Kidney tubule cell (primary cell): ENCODE measurements at places on chromosomes 3 and 15.

GRCh38 chr3:191357909-191358308 is 27.6 kb upstream of the UTS2B start:
- no peak for DNase-seq

GRCh38 chr3:190531406-190531805 is 17.5 kb downstream of the IL1RAP start:
- no peak for DNase-seq

DNA sequence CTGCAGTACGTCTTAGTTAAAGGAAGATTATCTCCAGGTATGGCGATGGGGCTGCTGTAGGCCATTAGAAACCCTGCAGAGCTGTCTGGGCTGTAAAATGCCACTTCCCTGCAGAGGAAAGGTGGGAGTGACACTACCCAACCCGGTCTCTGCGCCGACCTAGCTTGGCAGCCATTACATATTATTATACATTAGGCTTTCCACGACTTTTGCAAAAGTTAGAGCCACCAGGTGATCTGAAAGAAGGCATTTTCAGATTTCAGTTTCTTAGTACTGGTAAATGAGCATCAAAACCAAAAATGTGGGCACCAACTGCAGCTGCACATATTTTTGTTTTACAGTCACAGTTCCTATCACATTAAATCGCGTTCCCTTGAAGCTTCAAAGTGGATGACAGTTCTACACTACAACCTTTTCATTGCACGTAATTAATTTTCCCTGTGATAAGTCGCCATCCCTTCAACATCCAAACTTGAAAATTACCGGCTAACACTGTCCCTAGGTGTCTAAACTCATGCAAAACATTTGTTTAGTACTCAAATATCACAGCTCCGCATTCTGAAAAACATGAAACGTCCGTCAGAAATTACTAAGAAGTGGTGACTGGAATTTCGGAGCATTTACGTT is 81.4 kb upstream of the CHD2 start:
- DNase-seq = peak; percentile 13

- peak; percentile 31 for DNase-seq
These were observed 34.4 kb downstream of the CA12 start for GRCh38 chr15:63347074-63347857.

- DNase-seq = no peak
These were observed 75.5 kb upstream of the KLF13 start for GRCh38 chr15:31251165-31251564.

GRCh38 chr3:152909180-152909883 is 74.4 kb downstream of the P2RY1 start:
- DNase-seq = no peak

- DNase-seq = no peak
These were observed 44.6 kb downstream of the WNT7A start for GRCh38 chr3:13835246-13835645.

- no peak for DNase-seq
These were observed 127.8 kb downstream of the ABI3BP start for GRCh38 chr3:100865442-100865841.

GRCh38 chr15:28018291-28019044 is 80.6 kb downstream of the OCA2 start:
- no peak for DNase-seq

DNA sequence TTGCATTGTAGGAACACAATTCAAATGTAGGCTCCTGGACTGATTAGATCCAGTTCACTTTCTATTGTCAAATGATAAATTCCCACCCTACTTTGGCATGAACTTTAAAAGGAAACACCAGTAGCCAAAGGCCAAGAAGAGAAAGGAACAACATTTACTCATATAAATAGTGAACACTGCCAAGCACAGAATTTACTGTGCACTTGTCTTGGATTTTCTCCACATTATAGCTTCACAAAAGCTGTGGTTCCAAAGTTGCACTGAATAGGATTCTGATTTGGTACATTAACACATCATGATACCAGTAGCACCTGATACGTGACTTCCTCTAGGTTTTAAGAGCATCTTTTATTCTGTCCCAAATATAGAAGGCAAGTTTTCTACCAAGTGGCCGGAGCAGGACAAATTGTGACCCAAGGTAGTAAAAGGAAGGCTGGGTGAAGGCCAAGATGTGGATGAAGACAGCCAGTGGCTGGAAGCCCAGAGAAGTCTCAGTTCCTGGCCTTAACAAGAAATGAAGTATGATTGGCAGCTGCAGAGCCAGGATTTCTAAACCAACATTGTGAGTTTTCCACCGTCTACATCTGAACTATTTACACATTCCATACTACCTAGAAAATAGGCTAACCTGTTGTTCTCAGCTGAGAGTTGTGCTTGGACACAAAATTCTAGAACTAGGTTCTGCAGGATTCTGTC is 206.7 kb downstream of the THRB start:
- DNase-seq = no peak

GRCh38 chr3:32290619-32291018 is 52.1 kb downstream of the CMTM8 start:
- DNase-seq = no peak

DNA sequence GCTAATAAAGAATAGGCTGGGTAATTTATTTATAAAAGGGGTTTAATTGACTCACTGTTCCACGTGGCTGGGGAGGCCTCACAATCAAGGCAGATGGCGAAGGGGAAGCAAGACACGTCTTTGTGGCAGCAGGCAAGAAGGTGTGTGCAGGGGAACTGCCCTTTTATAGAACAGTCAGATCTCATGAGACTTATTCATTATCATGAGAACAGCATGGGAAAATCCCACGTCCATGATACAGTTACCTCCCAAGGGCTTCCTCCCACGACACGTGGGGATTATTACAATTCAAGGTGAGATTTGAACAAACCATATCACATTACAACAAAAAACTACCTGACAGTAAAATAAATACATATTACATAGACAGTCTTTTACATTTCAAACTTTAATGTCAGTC is 414.9 kb downstream of the NAALADL2 start:
- DNase-seq = no peak

DNA sequence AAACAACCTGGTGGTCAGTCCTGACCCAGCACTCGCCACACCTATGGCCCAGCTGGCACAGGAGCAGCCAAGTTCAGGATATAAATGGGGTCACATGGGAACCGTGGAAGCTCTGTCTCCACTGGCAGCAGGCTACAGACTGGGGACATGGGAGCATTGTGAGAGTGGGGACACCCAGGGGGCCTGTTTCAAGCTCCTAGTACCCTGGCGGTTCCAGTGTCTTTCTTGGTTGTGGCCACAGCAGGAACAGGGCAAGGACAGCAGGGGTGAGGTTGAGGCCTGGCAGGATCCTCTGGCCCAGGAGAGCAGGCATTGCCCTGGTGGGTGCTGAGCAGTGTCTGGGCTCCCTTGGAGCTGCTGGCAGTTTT is 1.9 kb downstream of the CSK start:
- DNase-seq = no peak

- no peak for DNase-seq
These were observed 522.2 kb upstream of the SUCLG2 start for GRCh38 chr3:68176600-68176999.

- DNase-seq = no peak
These were observed 135.3 kb downstream of the CHL1 start for GRCh38 chr3:331881-332280.

DNA sequence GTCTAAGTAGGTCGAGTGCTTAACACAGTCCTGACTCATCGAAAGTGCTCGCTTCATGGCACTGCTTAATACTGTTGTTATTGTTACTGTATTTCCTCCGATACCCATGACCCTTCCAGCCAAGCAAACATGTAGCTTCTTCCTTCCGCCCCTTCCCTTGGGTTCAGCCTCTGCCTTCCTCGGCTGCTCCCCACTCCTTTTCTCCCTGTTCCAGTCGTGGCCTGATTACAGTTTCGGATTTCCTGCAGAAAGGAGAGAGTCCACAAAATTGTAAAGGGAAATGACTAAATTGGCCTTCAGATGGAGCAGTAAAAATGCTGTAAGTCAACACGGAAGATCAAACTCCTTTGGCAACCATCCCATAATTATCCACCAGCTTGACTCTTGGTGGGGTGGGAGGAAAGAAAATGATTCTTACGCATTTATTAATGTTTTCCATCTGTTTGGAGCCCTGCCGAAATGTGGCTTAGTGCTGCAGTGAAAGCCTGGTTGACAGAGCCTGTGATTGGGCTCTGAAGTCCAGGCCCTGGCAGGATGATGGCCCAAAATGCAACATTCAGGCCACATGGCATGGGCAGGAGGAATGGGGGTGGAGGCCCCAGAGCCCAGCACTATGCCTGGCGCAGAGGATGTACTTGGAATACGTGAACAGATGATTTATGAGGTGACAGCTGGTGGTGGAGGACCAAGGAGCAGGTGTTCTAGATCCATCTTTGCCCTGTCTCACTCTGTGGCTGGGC is 37.6 kb downstream of the FAM3D start:
- DNase-seq = peak; percentile 79

DNA sequence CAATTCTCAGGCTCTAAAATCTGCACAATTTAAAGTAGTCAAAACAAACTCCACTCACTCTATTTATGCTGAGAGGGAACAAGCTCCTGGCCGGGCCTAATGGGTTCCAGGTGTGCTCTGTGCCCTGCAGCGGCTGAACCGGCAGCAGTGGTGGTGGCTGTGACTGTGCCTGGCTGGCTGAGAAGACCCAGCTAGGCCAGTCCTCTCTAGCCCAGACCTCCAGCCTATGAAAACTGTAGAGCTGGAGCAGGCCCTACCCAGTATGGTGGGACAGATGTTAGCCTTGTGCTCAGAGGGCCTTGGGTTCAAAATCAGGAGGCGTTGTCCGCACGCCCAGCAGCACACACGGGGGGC is 37.0 kb downstream of the EPHB3 start:
- DNase-seq = no peak

GRCh38 chr15:72728821-72729220 is 42.8 kb downstream of the BBS4 start:
- no peak for DNase-seq

DNA sequence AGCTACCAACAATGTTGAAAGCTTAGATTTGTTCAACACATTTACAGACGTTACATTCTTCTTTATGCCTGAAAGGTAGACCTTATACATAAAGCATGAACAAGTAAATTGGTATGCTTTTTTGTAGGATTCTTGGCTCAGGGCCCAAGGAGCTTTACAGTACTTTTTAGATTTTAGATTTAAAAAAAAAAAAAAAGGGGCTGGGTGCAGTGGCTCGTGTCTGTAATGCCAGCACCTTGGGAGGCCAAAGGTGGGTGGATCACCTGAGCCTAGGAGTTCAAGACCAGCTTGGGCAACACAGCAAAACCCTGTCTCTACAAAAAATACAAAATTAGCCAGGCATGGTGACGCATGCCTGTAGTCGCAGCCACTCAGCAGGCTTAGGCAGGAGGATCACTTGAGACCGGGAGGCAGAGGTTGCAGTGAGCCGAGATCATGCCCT is 39.7 kb downstream of the MEF2A start:
- DNase-seq = peak; percentile 46

DNA sequence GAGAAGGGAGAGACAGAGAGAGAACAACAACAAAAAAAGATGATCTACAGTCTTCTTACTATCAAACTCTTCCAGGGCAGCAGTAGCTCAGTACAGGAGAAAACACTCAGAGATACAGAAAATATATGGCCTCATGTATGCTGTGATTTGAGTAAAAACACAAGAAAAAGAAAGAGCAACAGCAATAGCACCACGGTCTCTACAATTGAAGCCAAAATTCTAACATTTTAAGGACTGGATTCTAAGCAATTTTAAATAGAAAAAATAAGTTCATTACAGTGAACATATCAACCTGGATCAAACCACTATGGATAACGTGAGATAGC is 43.5 kb upstream of the ALCAM start:
- no peak for DNase-seq

DNA sequence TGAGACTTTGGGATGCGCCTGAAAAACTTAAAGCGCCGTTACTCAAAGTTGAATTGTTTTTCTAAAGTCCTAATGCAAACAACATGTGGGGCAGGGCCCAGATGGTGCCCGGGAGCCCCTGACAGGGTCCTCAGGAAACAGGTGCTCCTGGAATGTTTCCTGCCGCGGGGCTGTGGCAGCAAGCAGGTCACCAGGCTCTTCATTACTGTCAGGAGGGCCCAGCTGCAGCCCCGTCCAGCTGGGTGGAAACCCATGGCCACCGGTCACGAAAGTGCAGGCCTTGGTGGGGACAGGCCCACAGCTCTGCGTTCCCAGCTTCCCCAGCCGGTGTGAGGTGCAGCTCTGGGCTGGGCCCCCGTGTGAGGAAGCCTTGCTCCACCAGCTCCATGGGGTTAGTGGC is 63.9 kb upstream of the GATA2 start:
- DNase-seq = no peak

- no peak for DNase-seq
These were observed 286.3 kb downstream of the XXYLT1 start for GRCh38 chr3:194984622-194985021.

GRCh38 chr3:41141433-41142167 is 57.7 kb upstream of the CTNNB1 start:
- no peak for DNase-seq

- no peak for DNase-seq
These were observed 93.0 kb downstream of the FHIT start for GRCh38 chr3:61158216-61158615.

DNA sequence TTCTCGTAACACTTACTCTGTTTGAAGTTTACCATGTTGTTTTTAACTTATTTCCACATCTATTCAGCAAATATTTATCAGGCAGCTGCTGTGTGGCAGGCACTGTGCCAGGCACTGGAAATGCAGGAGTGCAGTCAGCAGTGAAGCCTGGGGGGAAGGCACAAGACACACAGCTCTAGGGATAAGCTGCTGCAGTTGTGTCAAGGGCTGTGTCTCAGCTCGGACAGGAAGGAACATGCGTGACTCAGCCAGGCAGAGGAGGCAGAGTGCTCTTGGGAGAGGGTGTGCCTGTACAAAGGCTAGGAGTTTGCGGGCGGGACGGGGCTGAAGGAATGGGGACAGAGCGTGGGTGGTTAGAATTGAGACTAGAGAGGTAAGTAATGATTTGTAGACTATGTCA is 24.7 kb downstream of the LYSMD4 start:
- peak; percentile 93 for DNase-seq

GRCh38 chr15:31352911-31353811 is 26.5 kb downstream of the KLF13 start:
- DNase-seq = peak; percentile 35

DNA sequence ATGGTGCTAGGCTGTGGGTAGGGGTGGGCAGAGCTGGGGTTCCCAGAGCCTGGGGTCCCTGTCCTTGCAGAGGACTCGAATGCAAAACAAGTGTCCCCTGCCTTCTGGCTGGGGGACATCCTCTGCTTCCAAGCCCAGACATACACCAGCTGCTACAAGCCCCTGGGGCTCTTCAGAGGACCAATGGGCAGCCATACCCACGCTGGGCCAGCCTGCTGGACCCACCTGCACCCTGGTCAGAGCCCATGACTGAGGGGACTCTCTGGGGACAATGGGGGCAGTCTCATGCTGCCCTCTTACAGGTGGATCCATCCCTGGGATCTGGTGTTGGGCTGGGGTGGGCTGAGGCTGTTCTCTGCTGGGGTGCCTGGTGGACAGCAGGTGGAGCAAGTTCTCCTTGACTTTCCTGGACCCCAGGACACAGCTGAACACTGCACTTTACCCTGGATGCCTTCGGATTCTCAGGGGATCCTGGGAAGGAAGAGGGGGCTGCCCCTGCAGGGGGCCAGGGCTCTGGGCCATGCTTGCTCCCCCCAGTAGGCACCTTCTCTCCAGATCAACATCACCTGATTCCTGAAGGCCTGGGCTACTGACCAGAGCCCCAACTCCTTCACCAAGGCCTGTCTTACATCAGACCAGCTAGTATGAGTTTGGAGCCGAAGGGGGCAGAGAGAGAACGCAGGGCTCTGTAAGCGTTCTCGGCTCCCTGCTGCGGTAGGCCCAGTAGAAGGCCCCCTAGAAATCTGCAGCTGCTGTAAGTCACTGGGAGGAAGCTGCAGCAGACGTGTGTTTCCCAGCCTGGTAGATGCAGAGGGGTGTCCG is 7.2 kb upstream of the COMMD4 start:
- DNase-seq = no peak
